ENCODE measurements at places on chromosomes 11 and 22.

GRCh38 chr11:126604461-126604860, 249.0 kb downstream of the ST3GAL4 start:
- no peak for DNase-seq

- DNase-seq = no peak
Measured at GRCh38 chr11:11871991-11872401, 30.2 kb downstream of the USP47 start.

- no peak for DNase-seq
Measured at GRCh38 chr11:117560780-117561530, 233.3 kb downstream of the CEP164 start.

DNA sequence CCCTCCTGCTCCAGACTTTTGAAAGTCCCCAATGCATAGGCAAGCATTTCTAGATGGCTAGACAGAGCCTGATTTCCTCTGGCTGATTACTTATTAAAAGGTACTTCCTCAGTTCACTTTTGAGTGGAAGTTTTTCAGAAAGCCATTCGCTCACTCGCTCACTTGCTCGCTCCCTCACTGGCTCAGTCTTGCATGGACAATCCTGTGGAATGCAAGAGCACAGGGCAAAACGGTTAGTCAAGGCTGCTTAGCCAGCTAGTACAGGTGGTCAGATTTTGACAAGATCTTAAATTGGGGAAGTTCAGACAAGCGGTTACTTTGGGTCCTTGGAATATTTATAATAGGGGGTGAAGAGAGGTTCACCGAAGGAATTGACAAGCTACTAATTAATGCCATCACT, 101.0 kb downstream of the ARL14EP start:
- DNase-seq = no peak

- DNase-seq = no peak
Measured at GRCh38 chr22:35986088-35986487, 42.5 kb downstream of the RBFOX2 start.

- no peak for DNase-seq
Measured at GRCh38 chr11:73667891-73668290, 21.5 kb downstream of the PLEKHB1 start.

DNA sequence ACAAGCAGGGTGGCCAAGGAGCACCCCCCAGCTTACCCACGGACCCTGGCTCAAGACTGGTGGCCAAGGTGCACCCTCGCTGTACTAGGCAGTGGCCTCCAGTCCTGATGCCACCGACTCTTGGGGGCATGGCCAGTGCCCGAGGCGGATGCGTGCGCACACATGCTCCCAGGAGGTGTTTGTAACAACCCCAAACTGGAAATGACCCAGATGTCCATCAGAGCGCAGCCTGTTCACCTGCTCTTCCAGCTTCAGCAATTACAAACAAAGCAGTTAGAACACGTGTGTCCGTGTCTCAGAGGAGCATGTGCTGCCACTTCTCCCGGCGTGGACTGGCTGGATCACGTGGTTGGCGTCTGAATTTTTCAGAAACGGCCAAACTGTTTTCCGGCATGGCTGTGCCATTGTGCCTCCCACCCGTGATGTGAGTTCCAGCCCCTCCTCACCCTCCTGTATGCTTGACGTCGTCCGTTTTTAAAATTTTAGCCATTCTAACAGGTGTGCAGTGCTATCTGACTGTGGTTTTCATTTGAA, 7.1 kb upstream of the MUC6 start:
- DNase-seq = no peak

DNA sequence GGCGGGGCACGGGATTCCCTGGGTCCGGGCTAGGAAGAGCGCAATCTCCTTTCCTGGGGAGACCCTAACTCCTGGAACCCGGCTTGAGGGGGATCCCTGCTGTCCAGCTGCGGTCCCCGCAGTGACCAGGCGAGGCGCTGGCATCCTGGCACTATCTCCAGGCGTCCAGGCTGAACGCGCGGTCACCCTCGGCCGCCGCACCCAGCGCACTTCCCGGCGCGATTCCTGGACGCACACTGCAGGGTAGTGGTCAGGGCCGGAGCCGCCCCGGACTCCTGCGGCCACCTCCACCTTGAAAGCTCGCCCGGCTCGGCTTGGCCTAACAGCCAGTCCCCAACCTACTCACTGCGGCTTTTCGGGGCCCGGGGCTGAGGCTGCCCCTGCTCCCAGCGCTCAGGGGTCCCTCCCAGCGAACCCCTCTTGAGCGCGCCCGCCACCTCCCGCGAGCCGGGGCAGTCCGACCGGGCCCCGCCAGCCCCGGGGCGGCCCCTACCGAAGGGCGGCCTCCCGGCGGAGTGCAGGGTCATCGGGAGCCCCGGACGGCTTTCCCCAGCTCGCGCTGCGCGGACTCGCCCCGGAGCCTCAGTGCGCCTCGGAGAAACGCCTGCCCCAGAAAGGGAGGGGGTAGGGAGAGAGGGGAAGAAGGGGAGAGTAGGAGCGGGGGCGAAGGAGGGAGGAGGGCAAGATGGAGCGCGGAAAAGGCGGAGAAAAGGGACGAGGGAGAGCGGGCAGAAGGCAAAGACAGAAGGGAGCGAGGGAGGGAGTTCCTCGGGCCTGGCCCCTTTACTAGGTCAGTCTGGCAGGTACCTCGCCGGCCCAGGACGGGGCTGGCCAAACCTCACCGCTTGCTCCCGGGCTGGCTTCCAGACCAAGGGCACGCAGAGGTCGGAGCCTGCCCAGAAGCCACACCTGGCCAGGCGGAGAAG, 1.0 kb downstream of the POU2AF3 start:
- no peak for DNase-seq

All from stimulated activated CD4-positive, alpha-beta T cell treated with anti-CD3 and anti-CD28 coated beads, Interleukin-15, amount 100 ng/mL, for 1 hour (primary cell).